Suppressor macrophage treated with lipopolysaccharide for 1 hour (primary cell): ENCODE measurements at places on chromosomes 16 and 17.

DNA sequence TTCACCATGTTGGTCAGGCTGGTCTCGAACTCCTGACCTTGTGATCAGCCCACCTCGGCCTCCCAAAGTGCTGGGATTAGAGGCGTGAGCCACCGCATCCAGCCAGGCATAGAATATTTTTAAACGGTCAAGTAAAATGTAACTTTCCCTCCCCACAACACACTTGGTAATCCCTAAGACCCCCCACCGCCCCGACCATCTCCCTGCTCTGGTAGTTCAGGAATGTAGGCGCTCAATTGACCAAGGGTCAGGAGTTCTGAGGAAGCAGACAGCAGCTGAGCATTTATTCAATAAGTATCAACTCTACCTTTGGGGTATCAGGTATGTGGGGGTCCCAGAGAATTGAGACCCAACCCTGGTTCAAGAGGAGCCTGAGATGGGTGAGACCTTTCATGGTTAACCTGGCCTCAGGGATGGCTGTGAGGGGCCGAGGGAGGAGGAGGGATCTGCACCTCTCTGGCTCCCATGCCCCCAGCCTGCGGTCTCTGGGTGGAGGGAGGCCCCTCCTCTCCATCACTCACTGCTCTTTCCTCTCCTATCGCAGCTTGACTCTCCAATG, 48.4 kb upstream of the TOB1 start:
- DNase-seq, result no peak

GRCh38 chr17:38883592-38884526, 14.0 kb downstream of the LASP1 start:
- peak; percentile 66 for DNase-seq

- no peak for DNase-seq
These were observed 251.7 kb upstream of the IRX3 start for GRCh38 chr16:54538276-54538675.

- peak; percentile 53 for DNase-seq
These were observed 100.5 kb downstream of the XYLT1 start for GRCh38 chr16:17370223-17370707.

GRCh38 chr16:17409894-17410293, 60.9 kb downstream of the XYLT1 start:
- no peak for DNase-seq
